ENCODE measurements at places on chromosomes 12 and 14. TPM values are rescaled to one million over a fixed set of nuclear protein-coding genes. Genes with fewer than 3 reads are reported as not detected.

The IL31 gene
- not detected for total RNA-seq

The KRT85 gene
- not detected for total RNA-seq

The AREL1 gene
- 17.2 TPM for total RNA-seq

The ACSS3 gene
- 4.4 TPM for total RNA-seq

The SPIC gene
- not detected for total RNA-seq

All from pancreas (tissue), 10 donors.